Lung microvascular endothelial cell (primary cell): ENCODE measurements at places on chromosomes 13 and 19.

- DNase-seq: no peak
Measured at GRCh38 chr13:37273836-37274235, 168.4 kb upstream of the CSNK1A1L start.

DNA sequence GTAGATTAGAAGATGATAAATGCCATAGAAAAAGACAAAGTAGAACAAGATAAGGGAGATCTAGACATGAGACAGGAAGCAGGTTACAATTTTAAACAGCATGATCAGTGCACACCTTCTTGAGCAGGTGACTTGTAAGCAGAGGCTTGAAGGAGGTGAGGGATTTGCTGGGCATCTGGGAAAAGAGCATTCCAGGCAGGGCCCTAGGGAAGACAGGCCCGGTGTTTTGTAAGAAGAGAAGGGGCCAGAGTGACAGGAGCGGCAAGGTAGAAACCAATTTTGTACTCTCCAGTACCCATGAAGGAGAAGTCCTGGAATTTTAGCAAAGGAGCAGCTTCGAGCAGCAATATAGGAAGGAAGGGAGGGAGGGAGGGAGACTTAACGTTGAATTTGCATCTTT is 296.5 kb downstream of the MZT1 start:
- DNase-seq: no peak

GRCh38 chr19:33580645-33581037 is 41.1 kb upstream of the CHST8 start:
- DNase-seq: peak; percentile 16

- no peak for DNase-seq
Measured at GRCh38 chr13:79895416-79895815, 414.5 kb downstream of the NDFIP2 start.

GRCh38 chr13:74040200-74040599 is 94.0 kb downstream of the KLF12 start:
- DNase-seq: peak; percentile 18

- no peak for DNase-seq
Measured at GRCh38 chr19:38400361-38400760, 2.5 kb upstream of the FAM98C start.

GRCh38 chr19:30367006-30367405 is 5.2 kb upstream of the ZNF536 start:
- no peak for DNase-seq
